ENCODE measurements at places on chromosomes 6 and 20.

DNA sequence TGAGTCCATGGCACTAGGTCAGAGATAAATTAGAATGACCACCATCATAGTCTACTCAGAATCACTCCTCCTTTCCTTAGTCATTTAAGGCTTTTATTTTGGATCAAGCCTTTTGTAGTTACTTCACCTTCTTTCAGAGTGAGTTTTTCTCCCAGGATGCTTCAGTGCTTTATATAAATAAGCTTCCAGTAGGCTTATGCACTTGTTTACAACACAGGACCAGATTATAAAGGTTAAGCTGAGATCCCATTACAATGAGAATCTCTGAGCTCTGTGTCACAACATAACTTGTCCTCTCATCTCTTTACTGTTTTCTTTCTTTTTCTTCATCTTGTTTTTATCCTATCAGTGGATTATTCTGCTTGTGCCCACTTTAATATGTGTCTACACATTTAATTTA is 47.9 kb downstream of the CEP57L1 start:
- no peak for DNase-seq

GRCh38 chr20:17651760-17652388 is 30.2 kb downstream of the RRBP1 start:
- DNase-seq: no peak

DNA sequence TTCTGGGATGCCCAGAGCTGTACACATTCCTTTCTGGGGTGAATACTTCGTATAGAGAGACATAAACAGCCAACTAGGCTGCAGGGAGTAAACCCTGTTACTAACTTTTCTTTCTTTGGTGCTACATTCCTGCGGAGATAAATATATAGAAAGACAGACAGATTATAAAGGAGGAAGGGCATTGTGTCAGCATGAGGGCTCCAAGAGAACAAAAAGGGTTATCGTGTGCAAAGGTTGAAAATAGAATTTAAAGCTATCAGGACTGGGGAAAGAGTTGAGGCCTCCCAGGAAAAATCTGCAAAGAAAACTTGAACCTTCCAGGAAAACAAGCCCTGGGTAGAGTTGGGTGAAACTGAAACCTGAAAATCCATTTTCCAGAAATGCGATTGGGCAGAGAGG is 68.0 kb downstream of the TMEM170B start:
- no peak for DNase-seq

GRCh38 chr20:62023935-62024334 is 41.7 kb downstream of the TAF4 start:
- DNase-seq: no peak

DNA sequence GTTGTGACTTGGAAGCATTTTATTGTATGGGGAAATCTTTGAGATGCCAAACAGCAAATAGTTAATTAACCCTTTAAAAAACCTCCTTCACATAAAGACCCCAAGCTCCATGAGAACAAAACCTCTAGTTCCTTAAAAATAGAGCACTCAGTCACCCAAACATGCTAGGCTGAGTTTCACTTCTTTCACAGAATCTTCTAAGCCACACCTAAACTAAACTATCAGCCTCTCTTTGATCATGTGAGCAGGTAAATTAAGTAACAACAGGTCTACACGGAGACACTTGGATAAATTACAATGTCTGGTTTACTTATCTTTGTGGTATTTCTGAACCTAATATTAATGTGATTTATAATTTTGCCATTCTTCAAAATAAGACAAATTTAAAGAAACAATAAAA is 205.2 kb upstream of the MARCKS start:
- DNase-seq: no peak

- DNase-seq: no peak
These were observed 135.7 kb downstream of the ALDH8A1 start for GRCh38 chr6:134814076-134814695.
